Smooth muscle cell of the brain vasculature (primary cell): ENCODE measurements at places on chromosomes 13 and 19.

- peak; percentile 95 for DNase-seq
These were observed 11.9 kb upstream of the FOSB start for GRCh38 chr19:45455707-45456499.

DNA sequence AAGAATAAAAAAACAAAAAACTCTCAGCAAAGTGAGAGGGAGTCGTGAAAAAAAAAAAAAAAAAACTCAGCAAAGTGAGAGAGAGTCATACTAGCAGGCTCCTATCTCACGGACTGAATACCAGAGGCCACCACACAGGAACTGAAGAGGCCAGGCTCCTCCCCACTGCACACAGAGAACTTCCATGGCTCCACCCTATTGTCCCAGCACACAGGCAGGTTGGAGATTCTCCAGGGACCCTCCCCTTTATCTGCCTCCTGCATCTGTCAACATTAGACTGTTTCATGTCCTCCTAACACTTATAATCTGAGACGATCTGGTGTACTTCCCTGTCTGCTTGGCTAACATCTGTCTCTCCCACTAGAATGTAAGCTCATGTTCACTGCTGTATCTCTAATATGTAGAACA is 37.0 kb upstream of the FARP1 start:
- DNase-seq = no peak

DNA sequence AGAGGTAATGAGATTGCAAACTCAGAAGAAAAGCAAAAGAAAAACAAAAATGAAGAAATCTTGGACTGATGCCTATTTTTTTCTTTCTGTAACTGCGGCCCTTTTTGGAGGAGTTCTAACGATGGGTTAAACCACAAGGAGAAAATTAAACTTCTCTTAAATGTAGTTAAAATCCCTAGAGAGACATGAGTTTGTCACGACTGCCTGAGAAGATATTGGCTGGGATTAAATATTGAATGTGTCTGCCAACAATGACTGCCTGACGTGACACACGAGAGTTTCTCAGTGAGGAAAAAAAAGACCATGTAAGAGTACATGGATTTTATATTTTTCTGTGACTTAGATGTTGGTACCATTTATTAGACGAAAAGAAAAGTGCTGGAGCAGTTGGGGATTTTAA is 1013.4 kb downstream of the PCDH9 start:
- no peak for DNase-seq

- DNase-seq = no peak
These were observed 7.9 kb downstream of the LRP3 start for GRCh38 chr19:33201886-33202545.

- DNase-seq = no peak
These were observed 1753.0 kb downstream of the SLITRK1 start for GRCh38 chr13:82129281-82129680.

GRCh38 chr13:30107521-30108136 is 199.7 kb downstream of the KATNAL1 start:
- DNase-seq = no peak

DNA sequence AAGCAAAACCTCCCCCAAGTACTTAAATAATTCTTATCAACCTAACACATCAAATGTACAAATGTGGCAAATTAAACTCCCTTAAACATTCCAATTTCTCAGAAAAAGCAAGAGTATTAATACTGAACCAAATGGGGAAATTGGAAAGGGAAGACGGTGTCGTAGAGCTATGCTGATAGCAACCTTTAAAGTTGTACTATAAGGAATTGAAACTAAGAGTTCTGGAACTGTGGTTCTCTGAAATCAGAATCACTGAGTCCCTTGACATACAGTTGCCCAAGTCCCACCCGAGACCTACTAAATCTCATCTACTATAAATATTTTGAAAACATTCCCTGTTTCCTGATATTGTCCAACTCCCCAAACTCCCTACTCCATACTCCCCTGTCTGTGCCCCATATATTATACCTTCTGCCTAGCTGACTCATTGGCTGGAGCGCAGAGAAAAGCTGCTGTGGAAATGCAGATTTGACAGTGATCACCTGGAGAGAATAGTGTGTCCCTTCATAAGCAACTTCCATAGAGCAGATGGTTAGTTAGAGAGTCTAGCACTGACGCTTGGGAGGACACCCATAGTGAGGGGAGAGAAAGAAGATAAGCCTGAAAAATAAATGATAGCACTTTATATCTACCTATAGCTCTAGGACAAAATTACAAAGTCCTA is 51.4 kb upstream of the ITM2B start:
- DNase-seq = no peak

DNA sequence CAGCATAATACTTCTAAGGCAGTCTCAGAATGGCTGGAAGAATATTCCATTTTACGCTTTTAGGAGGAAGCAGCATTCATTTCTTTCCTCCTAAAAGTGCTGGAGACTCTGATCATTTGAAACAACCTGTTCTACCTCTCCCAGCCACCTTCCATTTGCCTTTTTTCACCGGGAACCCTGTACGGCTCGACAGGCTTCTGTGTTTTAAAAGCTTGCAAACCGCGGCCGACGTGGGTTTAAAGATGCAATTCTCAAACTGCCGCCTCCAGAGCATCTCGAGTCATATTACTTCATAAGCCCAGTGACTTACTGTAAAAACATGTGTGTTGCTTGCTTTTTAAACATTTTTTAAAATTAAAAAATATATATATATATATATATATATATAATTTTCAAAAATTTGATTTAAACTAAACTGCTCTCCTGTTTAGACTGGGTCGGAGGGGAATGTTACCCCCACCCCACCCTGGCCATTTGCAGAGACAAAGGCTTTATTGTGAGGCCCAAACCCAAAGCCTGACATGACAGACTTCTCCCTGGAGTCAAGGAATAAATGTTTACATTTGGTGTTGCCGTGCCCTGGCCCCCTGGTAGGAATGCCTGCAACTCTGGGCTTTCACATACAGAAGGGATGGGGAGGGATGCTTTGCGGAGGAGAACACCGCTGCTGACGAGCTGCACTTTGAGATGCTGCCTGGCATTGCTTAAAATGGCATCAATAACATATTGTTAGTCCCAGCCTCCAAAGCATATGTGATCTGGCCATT is 30.4 kb downstream of the ZNF536 start:
- DNase-seq = no peak

- DNase-seq = no peak
These were observed 13.4 kb downstream of the RUBCNL start for GRCh38 chr13:46373623-46374022.

GRCh38 chr19:3557461-3558248 is at the start of gene MFSD12:
Gene MFSD12 (minus strand): TSS chr19:3557586. CDS start chr19:3557403, 183 bp downstream.
- DNase-seq = peak; percentile 71

DNA sequence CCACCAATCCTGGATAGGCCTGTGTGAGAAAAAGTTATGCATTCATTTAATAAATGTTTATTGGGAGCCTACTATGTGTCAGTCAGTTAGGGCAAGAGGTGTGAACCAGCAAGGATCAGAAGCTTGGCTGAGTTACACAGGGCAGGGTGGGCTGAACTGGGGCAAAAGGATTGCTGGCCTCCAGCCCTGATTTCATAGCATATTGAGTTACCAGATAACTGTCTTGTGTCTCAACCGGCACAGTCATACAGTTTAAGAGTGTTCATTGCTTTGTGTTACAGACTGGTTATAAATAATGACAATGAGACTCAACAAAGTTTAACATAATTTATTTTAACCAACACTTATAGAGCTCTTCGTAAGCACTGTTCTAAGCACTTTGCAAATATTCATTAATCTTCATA is 253.8 kb downstream of the DLEU7 start:
- DNase-seq = no peak
